Right renal cortex interstitium (tissue), 3 donors: ENCODE measurements at places on chromosomes 3 and 15. TPM values are rescaled to one million over a fixed set of nuclear protein-coding genes. Genes with fewer than 3 reads are reported as not detected.

- DNase-seq: no peak
Measured at GRCh38 chr15:96424674-96425073, 94.2 kb downstream of the NR2F2 start.

GRCh38 chr3:52488746-52489145, 6.4 kb upstream of the STAB1 start:
- DNase-seq: no peak

- no peak for DNase-seq
Measured at GRCh38 chr3:170470063-170471016, 51.7 kb downstream of the CLDN11 start.

DNA sequence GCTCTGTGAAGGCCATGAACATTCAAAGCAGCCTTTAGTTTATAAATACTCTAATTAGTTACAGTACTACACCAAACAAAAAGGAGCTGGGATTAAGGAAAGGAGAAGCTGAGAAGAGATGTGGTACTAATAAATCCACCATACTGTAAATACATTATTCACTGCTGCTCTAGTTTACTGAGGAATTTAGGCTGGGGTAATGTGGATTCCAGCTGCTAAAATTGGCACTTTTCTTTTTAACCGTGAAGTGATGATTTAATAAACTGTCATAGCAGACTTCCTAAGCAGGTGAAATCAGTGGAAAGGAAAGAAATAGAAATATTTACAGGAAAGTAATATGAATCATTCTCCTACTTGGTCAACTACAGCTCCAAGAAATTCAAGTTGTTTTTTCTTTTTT, 88.7 kb downstream of the TFG start:
- DNase-seq: no peak

DNA sequence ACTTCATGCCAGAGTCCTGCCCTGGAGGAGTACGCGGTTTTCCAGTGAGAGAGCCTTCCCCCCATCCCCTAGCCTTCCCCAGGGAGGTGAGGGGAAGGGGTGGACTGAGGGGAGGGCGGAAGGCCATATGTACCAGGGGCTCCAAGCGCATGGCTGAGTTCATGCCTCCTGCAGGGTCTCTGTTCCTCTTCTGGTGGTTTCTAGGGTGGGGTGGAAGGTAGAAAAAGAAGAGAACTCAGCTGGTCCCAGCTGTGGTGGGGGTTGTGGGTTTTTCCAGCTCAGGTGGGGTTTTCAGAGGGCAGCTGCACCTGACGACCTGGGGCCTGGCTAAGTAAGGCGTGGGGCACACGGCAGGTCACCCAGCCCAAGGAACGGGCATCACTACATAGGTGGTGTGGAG, 10.7 kb upstream of the IQSEC1 start:
- no peak for DNase-seq

DNA sequence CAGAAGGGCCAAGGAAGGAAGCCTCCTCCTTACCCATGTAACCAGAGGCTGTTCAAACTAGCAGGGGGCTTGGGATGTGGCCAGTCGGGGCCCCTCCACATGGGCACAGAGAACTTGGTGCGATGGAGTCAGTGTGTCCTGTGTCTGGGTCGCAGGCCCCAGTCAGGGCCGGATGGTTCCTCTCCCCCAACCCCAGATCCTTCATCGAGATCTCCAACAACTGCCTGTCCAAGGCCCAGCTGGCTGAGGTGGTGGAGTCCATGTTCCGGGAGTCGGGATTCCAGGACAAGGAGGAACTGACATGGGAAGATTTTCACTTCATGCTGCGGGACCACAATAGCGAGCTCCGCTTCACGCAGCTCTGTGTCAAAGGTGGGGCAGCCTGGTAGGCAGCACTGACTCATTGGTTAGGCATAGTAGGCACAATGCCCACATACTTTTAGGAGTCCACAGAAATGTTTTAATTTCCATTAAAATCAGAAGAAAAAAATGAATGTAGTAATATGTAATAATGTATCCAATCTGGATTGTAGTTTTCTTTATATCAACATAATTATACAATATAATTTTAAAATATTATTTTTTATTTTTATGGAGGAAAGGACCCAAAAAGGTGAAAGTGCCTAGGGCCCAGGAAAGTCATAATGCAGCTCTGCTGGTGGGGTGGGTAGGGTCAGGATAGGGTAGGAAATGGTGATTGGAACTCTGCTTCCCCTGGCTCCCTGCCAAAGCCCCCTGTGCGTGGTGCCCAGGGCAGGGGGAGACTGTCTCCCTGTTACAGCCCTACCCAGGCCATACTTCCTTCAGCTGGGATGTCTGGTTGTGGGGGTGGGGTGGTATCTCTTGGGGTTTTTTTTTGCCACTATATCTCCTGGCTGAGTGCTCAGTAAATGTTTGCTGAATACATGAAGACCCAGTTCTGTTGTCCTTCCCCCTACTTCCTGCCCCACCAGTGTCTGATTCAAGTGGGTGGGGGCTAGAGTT, 18.6 kb downstream of the DUOX1 start:
- DNase-seq: no peak

GRCh38 chr15:70113304-70113700, 15.6 kb upstream of the TLE3 start:
- DNase-seq: no peak

KBTBD13 gene
- polyA plus RNA-seq: 0.06 TPM

DNA sequence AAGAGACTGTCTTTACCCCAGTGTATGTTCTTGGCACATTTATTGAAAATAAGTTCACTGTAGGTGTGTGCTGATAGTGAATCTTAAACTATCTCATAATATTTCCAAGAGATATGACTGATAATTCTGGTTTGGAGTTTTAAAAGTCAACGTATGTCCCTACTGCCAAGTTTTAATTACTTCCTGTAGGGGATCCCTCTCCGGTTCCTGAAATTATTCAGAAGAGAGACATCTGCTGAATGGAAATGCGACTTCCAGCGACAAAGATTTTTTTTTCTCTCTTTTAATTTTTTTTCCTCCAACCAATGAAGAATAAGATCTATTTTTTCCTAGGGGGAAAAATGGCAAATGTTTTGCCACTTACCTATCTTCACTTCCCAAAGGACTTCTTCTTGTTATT, 498.9 kb upstream of the TGFBR2 start:
- DNase-seq: no peak

GNAT1 gene
- not detected for polyA plus RNA-seq

DNA sequence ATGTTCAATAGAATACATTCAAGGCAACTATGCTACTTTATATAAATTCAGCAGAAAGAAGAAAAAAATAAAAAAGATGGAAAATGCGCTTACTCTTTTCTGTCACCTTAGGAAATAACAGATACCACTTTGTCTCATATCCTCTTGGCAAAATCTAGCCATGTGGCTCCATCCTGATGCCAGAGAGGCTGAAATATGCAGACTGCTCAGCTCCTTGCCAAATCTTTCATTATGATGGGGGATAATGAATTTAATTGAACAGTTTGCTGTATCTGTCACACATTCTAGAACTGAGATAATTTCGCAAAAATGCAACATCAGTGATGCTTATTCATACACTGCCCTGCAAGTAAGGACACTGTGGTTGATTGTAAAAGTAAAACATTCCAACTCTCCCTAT, 1081.5 kb downstream of the PLOD2 start:
- DNase-seq: no peak

OR5AC2 gene
- polyA plus RNA-seq: not detected

DNA sequence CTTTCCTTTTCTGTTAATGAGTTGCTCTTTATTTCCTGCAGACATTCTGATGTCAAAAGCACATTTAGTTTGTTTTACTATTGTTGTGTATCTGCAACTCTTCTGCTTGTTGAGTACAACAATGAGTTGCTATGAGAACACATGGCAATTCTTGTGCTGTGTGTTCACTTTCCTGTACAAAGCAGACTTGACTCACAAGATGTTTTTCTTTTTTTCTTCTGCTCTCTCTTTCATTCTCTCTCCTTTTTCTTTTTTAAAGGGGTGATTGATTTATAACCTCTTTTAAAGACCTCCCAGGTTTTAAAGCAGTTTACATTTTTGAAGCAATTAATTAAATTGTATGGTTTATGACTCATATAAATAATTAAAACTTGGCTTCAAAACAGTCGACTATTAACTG, 31.6 kb upstream of the ABHD10 start:
- no peak for DNase-seq

DNA sequence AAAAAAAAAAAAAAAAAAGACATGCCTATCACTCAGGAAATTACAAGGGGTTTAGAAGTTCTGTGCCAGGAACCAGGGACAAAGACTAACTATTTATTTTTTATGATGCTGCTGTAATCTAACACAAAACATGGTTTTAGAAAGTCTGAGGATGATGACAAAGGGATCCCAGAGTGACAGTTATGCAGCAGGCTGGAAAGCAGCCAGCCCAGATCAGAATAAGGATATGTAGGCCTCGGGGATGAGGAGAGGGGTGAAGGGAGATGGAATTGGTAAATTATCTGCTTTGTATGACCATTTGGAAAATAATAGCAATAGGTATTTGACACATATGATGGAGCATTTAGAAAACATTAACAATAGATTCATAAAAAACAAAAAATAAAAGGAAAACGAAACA, 34.1 kb upstream of the NMD3 start:
- no peak for DNase-seq

MDFIC2 gene
- not detected for polyA plus RNA-seq

GRCh38 chr3:79139395-79140068, 628.3 kb downstream of the ROBO1 start:
- no peak for DNase-seq

EID1 gene
- polyA plus RNA-seq: 313 TPM

DNA sequence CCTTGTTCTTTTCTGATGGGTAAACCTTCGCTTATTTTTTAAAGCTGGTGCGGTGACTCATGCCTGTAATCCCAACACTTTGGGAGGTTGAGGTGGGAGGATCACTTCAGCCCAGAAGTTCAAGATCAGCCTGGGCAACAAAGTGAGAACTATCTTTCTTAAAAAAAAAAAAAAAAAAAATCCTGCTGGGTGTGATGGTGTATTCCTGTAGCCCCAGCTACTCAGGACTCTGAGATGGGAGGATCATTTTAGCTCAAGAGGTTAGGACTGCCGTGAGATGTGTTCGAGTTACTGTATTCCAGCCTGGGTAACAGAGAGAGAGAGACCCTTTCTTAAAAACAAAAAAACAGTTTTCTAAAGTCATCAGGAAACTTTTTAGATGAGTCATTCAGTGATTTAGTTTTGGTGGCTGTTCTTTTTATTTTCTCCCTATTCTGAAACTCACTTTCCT, 37.7 kb downstream of the SLMAP start:
- no peak for DNase-seq

GRCh38 chr15:43525131-43525530, 7.7 kb downstream of the MAP1A start:
- no peak for DNase-seq

DNA sequence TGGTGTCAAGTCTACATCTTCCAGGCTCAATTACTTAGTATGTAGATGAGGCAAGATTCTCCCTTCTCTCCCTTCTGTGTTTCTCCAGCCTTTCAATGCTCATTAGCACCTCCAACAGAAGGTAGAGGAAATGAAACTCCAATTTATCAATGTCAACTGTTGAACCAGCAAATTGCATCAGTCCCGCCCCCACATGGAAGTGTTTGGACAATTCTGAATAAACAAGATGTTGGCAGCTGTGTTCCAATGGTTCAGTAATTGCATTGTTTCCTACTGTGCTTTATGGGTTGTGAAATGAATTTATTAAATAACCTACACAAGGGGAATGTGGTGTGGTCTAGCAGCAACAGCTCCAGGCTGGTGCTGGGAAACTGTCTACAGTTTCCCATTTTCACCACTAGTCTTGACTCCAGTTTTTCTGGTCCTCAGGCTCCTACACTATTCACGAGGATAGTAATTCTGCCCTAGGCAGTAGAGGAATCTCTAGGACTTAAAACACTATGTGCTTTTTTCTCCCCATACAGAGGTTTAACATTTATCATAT, 91.9 kb downstream of the MB21D2 start:
- peak; percentile 33 for DNase-seq

PRR20G gene
- polyA plus RNA-seq: not detected

DNA sequence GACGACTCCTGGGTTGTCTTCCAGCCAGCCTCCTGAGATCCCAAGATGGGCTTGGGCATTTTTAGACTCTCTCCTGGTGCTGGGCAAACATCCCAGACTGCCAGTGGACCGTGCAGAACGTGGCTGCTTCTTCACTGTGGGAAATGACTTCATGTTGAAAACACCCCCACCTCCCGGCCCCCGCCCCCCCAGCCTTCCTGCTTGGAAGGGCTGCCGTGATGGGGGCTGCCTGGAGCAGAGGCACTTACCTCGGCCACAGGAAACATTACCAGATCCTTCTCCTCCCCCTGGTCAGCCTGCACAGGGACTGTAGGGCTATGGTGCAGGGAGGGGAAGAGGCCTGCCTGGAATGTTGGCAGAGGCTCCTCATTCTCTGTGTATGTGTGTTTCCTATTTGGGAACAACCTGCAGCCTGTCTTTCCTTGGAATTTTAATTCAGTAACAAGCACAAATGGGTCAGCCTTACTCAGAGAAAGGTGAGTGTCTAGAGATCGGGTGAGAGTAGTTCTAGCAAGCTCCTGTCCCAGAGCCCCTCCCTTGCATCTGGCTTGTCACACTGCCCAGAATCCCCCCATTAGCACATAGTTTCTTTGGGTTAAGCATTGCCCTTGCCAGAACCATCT, 90.8 kb downstream of the ANP32A start:
- no peak for DNase-seq

DNA sequence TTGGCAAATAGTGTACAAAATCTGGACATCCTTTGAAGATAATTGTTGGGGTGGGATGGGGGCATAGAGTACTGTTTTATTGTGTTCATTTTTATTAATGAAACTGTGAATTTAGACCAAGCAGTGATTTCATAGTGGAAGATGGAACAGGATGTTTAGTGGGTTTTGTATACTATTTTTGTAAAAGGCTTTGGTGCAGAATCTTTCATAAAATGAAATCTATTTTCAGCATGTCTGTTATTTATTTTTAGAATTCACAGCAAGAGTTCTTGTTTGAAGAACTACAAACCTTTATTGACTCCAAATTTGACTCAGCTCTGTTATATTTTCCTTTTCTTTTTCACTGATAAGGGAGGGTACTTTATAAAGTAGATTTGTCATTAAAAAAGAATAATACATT, 145.4 kb downstream of the AKAP13 start:
- no peak for DNase-seq

DNA sequence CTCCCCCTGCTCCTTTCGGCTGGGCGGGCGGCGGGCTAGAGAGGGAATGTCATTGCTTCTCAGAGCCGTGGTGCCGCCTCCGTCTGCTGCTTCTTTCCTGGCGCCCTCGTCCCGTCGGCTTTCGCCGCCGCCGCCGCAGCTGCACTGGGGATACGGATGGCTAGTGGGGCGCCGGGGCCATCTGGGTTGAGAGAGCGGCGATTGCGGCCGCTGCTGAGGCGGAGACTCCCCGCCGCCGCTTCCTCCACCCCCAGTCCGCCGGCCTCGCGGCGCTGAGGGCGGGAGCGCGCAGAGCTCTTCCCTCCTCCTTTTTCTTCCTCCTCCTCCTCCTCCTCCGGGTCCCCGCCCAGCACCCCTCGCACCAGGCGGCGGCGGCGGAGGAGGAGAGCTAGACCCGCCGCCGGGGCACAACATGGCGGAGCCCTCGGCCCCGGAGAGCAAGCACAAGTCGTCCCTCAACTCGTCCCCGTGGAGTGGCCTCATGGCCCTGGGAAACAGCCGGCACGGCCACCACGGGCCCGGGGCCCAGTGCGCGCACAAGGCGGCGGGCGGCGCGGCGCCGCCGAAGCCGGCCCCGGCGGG, at the start of gene STT3B:
Gene STT3B, plus strand, starts transcription at position 339 of the 582 bp plus-strand sequence. Its CDS starts 74 bp downstream, at position 413.
- peak; percentile 68 for DNase-seq
